ENCODE measurements at places on chromosomes 2 and 18. TPM values are rescaled to one million over a fixed set of nuclear protein-coding genes. Genes with fewer than 3 reads are reported as not detected.

- peak; percentile 43 for DNase-seq
Observed at GRCh38 chr2:65231892-65232477, 4.4 kb downstream of the ACTR2 start.

DNA sequence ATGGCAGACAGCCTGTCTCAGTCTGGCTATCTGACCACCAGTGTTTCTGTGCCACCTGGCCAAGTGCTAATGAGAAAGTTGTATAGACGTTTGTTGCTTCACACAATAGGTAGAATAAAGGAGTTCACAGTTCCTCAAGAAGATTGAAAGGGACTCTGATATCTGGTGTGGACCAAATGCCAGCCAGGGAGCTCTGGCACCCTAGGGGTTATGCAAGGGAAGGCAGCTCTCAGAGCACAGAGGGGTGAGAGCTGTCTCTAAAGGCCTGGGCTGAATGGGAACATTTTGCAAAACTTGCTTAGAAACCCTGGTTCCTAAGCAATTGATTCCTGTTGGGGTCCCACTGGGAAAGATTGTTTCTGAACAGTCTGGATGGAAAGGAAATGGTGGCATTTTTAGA, 553.8 kb downstream of the EPHA4 start:
- no peak for DNase-seq

DNA sequence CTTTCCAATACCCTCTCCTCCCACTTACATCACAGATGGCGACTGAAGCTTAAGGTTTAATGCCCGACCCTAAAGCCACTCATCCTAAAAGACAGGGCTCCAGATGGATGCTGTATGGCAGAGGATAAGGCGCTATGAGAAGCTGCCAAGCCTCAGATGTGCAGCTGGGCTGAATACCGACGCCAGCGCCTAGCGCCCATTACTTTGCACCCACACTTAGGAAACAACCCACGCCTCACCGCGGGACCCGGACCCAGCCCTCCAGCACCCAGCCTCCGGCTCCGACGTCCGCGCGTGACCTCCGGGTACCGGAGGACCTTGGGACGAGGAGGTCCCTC, 335 bp downstream of the TRAK2 start:
- DNase-seq: no peak

TEKT4 gene
- not detected for total RNA-seq

PELI1 gene
- total RNA-seq: 6.2 TPM
